ENCODE measurements at places on chromosomes 5 and 9. TPM values are rescaled to one million over a fixed set of nuclear protein-coding genes. Genes with fewer than 3 reads are reported as not detected.

The MLANA gene
- total RNA-seq = not detected

The DOCK2 gene
- total RNA-seq = under 0.01 TPM

The GARIN3 gene
- total RNA-seq = not detected

The DMRT3 gene
- total RNA-seq = not detected

The PCDHGA2 gene
- total RNA-seq = 1.1 TPM
